ENCODE measurements at places on chromosomes 7 and 10.

DNA sequence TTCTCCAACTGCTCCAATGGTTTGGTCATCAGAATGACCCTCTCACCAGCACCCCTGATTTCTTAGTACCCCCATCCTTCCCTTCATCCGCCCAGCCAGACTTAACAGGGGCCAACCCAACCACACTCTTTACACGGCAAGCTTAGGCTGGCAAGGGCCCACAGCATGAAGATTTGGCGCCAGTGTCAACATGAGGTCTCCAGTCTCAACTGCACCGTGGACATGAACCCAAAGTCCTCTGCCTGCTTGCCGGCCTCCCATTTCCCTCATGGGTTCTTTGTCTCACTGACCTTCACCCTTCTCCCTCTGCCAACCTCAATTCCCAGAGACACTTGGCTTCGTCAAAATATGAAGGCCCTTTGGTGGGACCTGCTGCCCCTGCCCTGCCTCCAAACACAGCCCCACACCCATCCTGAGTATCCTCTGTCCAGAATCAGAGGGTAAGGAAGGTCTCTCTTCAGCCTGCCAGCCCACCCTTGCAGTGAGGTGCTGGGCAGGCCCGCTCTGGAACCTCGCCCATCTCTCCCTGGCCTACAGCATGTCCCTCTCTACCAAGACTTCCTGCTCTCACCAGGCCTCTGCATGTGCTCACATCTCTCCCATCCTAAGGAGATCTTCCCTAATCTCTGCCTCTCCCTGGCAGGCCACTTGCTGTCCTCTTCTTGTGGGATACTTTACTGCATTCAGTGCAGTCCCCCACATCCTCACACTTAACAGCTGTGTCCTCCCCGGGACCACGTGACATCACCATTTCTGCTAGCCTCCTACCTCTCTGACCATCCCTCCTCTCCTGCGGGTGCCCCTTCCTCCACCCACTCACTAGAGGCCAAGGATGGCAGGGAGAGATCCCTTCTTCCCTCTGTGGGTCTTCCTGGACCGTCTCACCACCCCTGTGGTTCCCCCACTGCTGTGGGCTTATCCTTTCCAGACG, 91.7 kb upstream of the ZMIZ1 start:
- DNase-seq = peak; percentile 55

DNA sequence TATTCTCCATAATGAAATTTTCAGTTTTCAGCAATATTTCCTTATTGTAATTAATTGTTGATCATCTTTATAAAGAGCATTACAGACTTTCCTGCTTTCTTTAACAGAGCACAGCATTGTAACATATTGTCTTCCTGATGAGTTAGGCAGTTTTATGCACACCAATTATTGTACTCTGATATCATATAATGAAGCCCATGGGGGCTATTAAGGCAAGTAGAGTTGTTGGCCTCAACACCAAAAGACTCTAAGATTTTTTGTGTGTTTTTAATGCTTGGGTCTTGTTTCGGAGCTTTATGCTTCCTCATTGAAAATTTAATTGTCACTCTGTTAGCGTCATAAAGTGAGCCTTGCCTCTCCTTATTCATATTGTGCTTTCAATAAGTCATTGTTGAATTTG, 49.2 kb upstream of the ARID5B start:
- DNase-seq = no peak

GRCh38 chr10:122140941-122141623, 130.0 kb upstream of the BTBD16 start:
- peak; percentile 53 for DNase-seq

DNA sequence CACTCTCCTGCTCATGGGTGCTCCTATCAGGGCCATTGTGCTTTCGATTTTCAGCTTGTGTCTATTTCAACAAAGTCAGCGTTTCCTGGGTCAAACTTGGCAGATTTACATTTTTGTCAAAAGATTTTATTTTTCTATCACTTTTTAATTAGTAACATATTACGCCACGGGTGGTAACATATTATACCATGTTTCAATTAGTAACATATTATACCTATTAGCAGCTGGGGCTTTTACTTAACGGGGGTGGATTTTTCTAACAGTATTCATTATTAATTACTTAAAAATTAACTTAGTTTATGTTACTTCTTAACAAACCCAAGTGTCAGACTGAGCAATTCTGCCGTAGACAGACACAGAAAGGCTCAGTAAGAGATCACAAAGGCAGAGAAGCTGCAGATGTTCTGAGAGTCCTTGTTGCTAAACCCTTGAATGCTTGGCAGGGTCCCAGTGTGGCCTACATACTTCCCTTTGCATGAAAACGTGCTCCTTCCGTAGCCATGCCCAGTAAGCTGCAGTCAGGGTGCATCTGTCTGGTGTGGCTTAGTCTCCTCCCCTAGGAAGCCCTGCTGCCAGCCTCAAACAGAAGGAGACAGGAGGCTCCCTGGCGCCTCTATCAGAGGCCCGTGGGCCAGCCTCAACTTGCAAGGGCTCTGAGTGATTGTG, 263.1 kb upstream of the CXCL12 start:
- DNase-seq = no peak

- DNase-seq = no peak
These were observed 567.8 kb downstream of the IPMK start for GRCh38 chr10:57699944-57700343.

DNA sequence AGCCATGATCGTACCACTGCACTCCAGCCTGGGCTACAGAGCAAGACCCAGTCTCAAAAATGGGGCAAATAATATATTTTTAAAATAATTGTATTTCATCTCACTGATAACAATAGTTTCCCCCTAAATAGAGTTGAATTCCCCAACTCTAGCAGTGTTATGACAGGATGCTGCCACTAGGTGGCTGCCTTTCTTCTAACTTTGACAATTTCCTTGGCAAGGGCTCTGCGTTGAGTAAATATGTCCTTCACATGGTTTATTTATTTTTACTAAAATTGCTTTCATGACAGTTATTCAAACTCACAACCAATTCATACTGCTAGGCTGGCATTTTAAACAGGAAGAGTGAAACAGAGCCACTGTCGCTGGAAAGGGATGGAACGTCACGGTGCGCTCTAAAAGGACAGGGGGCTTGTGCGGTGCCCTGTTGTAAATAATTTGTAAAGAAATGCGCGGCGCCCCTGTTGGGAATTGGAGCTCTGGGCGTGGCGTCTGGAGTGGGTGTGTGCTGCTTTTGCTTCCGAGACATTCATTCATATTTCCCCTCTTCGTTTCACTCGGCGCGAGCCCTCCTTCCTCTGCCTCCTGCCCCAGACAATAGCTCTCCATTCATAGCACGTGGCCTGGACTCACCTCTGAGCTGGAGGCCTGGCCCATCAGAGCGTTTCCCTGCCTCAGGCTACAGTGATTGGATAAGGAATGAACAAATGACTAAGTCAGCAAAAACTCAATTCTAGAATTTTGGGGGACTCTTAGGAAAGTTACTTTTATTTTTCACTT, 20.5 kb upstream of the PITRM1 start:
- DNase-seq = peak; percentile 56

DNA sequence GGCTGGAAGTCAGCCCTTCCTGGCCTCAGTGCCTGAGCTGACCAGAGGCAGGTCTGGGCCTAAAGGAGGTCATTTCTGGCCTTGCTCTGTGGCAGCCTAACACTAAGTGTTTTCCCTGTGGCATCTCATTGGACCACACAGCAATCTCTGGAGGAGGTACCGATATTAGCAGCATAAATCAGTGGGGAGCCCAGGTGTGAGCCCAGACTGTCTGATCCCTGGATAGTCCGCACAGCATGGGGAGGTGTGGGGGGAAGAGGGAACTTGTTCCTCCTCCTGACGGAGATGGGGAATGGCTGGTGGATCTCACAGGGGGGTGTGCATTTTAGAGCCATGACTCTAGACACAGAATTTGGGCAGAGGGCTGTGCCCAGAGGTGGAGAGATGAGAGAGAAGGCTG, 11.0 kb upstream of the PPIF start:
- no peak for DNase-seq

DNA sequence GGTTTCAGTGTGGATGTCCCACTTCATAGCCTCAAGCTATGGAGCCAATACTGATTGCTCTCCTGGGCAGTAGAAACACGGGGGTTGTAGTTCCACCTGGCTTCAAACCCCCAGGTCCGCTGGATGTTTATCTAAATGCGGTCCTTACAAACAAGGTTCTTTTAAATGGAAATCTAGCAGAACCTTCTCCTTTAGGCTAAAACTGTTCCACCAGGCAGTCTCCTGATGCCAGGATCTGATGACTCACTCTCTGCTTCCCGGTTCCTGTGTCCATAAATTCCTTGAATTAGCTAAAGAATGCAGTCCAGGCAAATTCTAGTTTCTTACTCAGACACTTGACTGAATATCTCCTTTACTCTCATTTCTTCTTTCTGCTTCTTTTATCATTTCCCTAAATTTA, 108.4 kb upstream of the FAM3C start:
- no peak for DNase-seq

- DNase-seq = no peak
These were observed 2.8 kb downstream of the FAM180A start for GRCh38 chr7:135745703-135746312.

GRCh38 chr7:23494009-23494408, 23.7 kb upstream of the IGF2BP3 start:
- DNase-seq = no peak

- no peak for DNase-seq
These were observed 102.2 kb upstream of the CTTNBP2 start for GRCh38 chr7:117975476-117975875.

DNA sequence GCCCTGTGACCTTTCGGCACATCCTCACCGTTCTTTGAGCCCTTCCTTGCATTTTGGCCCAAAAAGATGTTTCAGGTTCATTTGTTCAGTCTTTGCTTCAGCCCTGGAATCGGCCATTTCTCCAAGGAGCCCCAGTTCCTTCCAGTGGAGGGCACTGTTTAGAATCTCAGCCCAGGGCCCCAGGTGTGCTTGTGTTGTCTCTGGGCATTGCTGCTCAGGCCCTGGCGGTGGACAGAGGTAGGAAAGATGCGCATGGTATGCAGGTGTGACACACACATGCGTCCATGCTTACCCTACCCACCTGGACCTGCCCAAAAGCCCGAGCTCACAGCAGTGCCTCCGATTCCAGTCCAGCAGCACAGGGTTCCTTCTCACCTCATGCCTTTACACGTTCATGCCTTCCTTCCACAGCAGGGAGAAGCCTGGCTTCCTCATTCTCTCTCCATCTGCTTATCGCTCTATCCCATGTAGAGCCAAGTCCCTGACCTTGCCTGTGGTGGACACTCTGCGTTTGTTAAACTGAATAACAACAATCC, 70.6 kb downstream of the LHPP start:
- no peak for DNase-seq

- DNase-seq = peak; percentile 74
These were observed 208.3 kb downstream of the PPP1R3A start for GRCh38 chr7:113710310-113711096.

DNA sequence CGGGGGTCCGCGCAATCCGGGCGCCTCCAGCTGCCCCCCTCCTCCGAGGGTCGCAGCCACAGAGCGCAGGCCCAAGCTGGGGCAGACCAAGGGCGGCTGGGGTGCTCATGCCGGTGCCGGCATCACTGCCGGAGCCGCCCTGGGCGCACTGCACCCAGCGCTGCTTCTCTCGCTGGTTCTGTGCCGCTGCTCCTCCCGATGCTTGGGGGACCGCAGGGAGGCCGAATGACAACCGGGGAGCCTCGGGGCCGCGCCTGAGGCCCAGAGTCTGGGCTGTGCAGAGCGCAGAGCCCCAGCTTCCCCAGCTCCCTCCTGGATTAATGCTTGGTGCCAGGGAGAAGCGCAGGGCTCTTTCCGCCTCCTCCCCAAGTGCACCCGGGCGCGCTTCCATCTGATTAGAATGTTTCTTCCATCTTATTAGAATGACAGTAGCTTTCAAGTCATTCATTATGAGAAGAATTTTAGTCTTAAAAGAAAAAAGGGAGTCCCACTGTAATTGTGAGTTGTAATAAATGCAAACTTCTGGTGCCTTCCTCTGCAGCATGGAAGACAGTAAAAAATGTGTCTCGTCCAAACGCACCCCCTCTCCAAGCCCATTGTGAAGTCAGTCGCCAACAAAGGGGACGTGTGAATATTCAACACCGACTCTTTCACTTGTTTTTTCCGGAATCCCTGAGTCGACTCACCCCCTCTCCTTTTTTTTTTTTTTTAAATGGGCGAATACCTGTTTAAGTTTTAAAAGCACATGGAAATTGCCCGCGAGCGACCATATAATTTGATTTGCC, 19.5 kb upstream of the PTF1A start:
- DNase-seq = no peak

DNA sequence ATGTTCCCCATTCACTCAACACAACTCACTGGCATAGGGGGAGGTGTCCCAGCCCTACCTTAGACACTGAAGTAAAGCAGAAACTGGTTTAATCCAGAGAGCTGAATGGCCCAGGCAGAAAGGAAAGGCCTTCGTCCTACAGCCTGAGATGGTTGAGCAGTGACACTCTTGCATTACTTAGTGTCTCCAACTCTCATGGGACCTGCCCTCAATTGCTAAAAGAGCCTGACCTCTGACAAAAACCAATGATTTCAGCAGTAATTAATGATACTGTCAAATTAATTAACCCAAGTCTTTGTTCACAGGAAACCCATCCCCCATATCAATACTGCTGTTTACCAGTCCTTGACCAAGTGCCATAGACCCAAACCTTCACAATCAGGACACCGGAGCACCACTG, 48.6 kb downstream of the ICA1 start:
- no peak for DNase-seq

DNA sequence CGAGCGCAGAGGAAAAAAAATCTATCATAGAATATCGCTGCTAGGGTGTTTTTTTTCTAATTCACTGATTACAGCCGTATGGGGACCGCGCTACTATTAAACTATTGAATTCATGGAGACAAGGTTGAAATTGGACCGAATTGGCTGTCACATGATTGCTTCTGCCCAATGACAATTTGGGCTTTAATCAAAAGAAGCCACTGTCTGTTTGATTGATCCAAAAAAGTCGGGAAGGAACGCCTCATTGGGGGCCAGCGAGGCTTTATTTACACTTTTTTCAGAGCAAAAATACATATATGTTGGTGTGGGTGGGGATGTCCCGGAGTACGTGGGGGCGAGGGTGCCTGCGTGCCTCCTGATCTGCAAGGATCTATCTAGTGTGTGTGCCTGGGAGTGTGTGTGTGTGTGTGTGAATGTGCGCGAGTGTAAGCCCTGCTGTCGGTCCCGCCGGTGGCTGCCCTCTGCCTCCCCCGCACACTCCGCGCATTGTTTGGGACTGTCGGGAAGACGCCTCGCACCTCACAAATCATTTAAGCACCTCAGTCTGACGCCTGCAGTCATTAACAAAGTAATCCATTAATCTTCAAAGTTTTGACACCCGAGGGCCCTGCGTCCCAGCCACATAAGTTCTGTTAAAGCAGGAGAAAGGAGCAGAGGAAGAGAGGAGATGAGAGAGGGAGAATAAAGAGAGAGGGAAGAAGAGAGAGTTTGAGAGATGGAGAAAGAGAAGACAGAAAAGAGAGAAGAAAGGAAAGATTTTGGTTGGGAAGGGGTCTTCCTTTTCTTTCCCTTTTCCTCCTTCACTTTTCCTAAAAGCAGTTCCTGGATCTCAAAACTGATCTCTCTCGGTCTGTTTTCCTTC, at the start of gene HOXA2:
TSS of gene HOXA2 (minus strand) at position 103 of the 862 bp plus-strand sequence. CDS start 183 bp downstream, outside the sequence.
- no peak for DNase-seq
